ENCODE measurements at places on chromosomes 5 and 9.

DNA sequence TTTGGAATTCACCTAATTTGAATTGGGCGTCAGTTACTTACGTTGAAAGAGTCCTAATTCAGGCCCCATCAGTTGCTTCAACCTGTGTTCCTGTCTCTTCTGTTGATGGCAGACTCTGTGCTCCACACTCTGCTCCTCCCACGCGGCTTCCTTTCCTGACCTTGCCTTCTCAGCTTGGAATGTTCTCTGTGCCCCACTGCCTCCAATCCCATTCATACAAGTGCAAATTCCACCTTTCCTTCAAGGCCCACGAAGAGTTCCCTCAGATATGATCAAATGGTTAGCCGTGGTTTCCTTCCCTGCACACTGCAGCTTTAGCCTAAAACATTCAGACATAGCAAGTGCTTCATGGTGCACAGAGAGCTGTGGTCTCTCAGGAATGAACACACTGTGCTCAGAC is 65.7 kb downstream of the SREK1 start:
- no peak for DNase-seq

DNA sequence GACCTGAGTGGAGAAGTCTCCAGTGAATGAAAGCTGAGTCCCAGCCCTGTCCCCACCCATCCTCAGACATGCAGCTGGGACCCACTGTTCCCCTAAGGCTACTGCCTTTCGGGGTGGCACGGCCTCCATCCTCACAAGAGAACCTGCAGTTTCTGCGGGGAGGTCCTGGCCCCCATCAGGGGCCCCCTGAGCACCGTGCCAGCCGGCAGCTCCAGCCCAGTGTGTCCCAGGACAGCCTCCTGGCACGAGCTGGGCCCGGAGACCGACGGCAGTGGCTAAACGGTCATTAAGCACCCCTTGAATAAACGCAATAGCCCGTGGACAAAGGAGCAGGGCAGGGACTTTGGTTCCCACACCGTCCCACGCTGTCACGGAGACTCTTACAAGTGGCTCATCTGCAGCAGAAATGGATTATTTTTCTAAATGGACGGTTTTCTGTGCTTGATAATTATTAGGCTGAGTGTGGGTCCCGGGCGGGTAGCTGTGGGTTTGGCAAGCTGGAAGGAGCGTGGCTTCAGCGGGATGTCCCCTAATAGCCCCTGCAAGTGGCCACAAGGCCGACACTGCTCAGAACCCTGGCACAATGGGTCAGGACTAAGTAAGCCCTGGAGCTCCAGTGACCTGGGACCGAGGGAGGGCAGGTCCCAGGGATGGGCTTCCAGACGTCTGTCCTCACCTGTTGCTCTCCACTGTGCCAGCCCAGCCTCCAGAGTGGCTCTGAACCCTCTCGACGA is 17.4 kb downstream of the FAM78A start:
- no peak for DNase-seq

DNA sequence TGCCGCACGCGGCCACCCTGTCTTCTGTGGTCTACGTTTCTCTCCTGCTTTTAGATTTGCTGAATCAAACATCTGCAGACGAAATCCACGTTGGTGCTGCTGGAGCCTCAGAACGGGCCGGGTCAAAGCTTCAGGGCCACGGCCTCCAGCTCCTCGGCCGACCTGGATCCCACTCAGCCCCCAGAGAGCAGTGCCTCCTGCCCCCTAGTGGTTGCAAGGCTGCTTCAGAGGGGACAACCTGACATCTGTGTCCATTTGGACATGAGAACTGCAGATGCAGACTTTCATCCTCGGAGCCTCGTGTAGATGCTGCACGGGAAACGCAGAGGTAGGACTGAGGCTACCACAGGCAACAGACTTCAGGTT is 23.0 kb upstream of the SLC6A3 start:
- DNase-seq = no peak

GRCh38 chr5:141960018-141960417 is 2.0 kb upstream of the PCDH12 start:
- DNase-seq = no peak

GRCh38 chr5:99000876-99001275 is 72.1 kb upstream of the CHD1 start:
- no peak for DNase-seq
